ENCODE measurements at places on chromosomes 6 and 20.

GRCh38 chr6:163229050-163229449, 185.5 kb upstream of the QKI start:
- DNase-seq = no peak

GRCh38 chr6:17866876-17867444, 120.5 kb downstream of the KIF13A start:
- no peak for DNase-seq

DNA sequence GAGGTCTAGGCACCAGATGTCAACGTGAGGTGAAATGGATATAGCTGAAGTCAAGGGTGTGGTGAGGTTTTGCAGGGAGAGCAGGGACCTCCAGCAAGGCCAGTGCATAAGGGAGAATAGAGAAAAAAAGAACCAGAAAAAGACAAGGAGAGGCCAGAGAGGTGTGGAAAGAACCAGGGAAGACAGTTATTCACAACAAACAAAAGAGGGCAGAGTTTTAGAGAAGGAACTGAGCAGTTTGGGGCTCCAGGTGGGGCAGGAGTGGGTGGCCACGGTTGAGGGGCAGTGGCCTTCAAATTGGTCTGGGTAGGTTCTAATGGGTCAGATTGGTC, 11.6 kb upstream of the NQO2 start:
- DNase-seq = no peak

DNA sequence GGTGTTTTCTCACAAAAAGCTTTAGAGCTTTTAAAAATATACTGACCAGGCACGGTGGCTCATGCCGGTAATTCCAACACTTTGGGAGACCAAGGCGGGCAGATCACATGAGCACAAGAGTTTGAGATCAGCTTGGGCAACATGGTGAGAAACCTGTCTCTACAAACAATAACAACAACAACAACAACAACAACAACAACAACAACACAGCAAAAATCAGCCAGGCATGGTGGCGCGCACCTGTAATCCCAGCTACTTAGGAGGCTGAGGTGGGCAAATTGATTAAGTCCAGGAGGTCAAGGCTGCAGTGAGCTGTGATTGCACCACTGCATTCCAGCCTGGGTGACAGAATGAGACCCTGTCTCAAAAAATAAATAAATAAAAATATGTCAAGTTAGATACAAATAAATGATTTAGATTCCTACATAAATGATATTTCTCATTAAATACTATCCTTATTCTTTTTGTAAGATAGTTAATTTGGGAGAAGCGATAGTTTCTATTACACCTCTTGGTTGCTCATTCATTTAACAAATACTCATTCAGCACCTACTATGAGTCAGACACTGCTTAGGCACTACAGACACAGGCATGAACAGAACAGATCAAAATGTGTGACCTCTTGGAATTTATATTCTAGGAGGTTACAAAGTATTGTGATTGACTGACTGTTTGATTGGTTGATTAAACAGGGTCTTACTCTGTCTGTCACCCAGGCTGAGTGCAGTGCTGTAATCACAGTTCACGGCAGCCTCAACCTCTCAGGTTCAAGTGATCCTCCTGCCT, 83.5 kb upstream of the BEND3 start:
- DNase-seq = no peak

DNA sequence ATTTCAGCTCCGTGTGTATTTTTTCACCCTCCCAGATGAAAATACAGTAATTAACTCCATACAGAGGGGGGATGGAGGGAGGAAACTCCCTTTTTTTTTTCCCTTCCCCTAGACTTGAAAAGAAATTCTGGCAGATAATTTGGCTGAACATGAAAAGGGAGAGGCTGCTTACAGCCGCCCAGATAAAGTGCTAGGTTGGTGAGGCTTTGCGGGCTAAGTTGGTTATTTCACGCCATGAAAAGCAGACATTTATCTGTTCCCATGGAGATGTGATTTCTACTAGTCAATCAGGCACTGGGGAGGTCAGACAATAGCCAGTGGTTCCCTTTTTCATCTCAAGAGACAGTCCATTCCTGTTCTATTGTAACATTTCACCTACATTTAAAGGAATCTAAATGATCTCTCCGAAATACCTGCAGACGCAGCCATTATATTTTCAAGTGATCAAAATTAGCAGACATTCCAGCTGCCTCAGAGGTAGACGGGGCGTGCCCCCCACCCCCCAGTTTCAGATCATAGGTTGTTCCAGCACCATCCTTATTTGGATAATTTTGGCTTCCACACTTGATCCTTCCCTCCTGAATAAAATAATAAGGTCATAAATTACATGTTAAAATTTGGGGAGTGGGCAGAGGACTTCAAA, 143.9 kb upstream of the ZNF217 start:
- no peak for DNase-seq

GRCh38 chr6:137776786-137777686, 90.0 kb upstream of the TNFAIP3 start:
- DNase-seq = no peak

DNA sequence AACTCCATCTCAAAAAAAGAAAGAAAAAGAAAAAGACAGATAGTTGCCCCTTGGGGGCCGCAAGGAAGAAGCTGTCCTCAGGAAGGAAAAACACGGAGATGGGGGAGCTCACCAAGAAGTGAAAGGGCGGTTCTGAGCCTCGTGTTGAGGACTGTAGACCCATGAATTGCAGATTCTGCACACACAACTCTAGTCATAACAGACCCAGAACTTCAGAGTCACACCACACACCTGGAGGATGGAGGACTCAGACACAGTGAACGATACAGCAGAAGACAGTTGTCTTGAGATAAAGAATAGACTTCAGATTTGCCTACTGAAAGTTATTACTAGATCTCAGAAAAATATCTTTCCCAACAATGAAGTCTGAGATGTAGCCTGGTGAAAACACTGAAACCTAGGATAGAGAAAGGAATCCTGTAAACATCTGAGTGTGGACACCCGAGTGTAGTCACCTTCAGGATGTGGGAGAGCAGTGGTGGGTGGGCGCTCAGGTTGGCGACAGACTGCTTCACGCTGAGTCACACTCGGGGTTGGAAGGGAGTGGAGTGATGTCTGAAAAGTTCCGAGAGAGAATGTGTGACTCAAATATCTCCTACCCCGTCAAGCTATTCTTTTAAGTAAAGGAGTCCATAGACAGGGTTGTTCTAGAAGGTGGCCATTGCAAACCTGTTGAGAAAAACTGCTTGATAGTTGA, 88.1 kb downstream of the MAP3K4 start:
- no peak for DNase-seq

DNA sequence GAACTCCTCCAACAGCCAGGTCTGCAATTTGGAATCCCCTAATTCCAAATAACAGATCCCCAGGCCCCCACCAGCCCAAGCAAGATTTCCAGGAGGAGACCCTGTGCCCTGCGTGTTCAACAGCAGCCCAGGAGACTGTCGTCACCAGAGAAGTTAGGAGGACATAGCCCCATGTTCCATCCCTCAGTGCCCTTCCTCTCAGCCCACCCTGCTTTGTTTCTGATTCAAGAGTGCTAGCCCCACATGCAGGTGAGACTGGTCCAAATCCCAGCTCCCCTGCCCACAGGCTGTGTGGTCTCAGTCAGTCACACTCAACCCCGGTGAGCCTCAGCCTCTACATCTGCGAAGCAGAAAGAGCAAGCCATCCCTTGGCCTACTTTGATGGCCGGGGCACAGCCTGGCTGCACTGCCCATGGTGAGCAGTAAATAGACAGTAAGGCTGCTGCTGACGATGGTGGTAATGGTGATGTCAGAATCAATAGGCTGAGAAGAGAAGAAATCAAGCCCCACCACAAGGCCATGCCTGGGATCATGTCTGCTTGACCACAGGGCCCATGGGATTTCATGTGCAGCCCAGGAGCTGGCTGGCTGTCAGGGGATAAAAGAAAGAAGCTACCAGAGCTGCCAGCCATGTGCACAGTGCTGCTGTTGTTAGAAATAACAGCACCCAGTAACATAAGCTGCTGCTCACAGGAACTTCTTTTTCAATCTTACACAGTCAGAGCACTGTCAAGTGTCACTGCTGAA, 51.5 kb upstream of the NXT1 start:
- DNase-seq = no peak

DNA sequence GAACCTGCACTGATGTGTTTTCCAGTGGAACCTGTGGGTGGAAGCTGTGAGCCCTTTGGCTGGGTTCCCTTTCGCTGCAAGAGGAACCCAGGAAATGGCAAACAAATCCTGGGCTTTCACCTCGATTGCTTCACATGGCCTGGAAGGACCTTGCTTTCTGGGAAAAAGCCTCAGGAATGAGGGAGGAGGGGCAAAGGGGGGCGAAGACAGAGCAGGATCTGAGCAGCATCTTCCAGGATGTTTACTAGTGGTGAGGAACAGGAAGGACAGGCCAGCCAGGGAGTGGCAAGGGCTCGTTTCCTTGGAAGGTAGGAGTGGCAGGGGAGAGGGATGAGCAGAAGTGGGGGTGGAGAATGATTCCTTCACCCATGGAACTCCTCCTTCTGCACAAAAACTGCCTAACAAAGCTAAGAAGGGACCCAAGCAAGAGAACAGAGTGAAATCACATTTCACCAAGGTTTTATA, 5.9 kb downstream of the SLC2A10 start:
- DNase-seq = no peak

GRCh38 chr6:74409447-74409846, 713.4 kb downstream of the CD109 start:
- no peak for DNase-seq

DNA sequence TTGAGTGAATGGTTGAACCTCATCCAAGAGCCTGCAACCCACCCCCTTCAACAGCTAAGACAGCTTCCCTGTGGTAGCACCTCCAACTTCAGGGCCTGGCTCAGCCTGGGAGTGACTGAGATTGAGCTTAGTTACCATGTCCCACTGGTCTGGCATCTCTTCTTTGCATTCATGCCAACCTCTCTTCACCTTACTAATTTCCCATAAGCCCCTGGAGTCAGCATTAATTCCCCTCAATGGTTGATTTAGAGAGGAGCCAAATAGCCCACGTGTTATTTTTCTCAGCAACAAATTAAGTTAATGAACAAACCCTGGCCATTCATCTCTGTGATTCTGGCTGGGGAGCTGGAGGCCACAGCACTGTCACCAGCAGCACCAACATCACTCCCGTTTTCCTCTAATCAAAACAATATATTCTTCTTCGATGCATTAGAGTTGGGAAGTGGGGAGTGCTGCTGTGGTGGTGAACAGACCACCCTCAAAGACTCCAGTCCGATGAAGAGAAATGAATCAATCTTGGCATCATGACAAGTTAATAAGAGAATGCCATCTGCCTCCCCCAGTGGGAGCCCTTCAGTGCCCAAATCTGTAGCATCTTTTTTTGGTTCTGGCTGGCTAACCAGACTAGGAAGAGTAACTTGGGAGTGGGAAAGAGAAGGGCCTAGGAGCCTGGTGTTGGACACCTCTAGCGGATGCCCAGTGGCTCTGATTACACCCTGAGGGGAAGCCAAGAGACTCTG, 316.9 kb upstream of the RNF24 start:
- no peak for DNase-seq

- no peak for DNase-seq
Observed at GRCh38 chr6:39840781-39841180, 48.6 kb downstream of the DAAM2 start.

DNA sequence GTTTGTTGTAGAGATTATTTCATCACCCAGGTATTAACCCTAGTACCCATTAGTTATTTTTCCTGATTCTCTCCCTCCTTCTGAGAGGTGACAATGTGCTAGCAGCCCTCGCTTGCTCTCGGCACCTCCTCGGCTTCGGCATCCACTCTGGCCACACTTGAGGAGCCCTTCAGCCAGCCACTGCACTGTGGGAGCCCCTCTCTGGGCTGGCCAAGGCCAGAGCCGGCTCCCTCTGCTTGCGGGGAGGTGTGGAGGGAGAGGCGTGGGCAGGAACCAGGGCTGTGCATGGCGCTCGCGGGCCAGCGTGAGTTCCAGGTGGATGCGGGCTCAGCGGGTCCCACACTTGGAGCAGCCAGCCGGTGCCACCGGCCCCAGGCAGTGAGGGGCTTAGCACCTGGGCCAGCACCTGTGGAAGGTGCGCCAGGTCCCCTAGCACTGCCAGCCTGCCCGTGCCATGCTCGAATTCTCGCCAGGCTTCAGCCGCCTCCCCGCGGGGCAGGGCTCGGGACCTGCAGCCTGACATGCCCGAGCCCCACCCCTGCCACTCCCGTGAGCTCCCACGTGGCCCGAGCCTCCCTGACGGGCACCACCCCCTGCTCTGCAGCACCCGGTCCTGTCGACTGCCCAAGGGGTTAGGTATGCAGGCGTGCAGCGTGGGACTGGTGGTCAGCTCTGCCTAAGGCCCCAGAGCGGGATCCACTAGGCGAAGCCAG, 221.9 kb downstream of the WDR27 start:
- DNase-seq = no peak

DNA sequence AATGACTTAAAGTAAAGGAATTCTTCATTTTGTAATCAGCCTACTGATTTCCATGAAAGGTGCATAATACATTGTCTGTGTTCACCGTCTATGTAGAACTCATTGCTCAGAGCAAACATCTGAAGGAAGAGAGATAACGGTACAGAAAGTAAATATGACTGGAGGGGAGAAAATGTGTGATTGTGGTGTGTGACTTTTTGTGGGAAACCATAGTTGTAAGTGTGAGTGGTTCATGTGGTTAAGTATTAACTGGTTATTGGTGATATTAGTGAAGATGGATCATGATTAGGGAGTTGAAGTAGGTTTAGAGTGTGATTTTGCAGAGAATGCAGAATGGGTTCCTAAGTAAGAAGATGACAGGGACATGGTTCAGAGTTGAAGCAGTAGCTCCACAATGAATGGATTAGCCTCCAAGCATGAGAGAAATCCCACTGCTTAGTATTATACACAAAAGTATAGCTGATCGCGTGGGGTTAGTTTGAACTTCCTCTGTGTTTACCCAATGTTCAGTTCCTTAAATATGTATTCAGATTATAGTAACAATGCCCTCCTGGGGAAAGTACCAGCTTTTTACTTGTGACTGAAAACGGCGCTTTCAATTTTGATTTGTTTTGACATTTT, 368.9 kb downstream of the UTRN start:
- no peak for DNase-seq

DNA sequence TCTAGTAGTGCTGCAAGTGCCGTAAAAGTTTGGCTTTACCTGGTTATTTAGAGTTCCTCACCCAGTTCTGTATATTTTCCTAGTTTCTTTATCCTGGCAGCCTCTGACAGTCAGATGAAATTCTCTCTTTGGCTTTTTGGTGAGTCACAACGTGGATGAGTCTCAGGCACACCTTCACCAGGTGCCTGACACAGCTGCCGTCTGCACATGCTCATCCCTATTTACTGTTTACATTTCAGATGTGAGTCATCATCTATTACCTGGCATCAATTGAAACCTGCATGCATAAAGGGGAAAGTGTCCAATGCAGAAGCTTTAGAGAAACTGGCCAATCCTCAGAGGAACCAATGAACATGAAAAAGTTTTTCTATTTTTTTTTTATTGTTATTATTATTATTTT, 33.3 kb upstream of the ADGRF4 start:
- no peak for DNase-seq
